ENCODE measurements at places on chromosomes 5 and 9.

GRCh38 chr9:123926941-123927340 lies 3.0 kb downstream of the DENND1A start:
- DNase-seq: no peak

DNA sequence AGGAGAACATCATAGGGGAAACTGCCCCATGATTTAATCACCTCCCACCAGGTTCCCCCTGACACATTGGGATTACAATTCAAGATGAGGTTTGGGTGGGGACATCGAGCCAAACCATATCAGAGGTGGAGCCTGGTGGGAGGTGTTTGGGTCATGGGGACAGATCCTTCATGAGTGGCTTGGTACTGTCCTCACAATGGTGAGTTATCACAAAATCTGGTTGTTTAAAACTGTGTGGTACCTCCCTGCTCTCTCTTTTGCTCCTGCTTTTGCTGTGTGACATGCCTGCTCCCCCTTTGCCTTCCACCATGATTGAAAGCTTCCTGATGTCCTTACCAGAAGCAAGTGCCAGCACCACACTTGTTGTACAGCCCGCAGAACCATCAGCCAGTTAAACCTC lies 16.2 kb upstream of the ZFR start:
- no peak for DNase-seq

GRCh38 chr9:121075251-121076036 lies 689 bp downstream of the CNTRL start:
- no peak for DNase-seq

- DNase-seq: no peak
Measured at GRCh38 chr5:138900281-138900965, 25.3 kb upstream of the LRRTM2 start.

- DNase-seq: no peak
Measured at GRCh38 chr9:87497080-87497603, 525 bp upstream of the DAPK1 start.

DNA sequence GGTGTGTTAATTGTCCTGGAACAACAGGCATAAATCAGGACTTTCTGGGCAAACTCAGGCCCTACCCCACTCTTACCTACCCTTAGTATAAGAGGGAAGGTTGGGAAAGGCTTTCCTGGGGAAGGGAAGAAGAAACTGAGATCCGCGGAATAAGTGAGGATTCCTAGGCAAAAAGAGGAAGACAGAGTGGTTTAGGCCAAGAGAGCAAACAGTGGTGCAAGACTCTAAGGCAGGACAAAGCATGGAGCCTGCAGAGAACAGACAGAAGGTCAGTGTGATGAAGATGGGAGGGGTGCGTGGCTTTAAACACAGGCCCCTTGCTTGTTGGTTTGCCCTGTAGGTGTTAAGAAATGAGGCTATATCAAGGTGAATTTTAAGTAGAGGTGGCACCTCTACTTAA lies 69.4 kb downstream of the TMC1 start:
- no peak for DNase-seq

- no peak for DNase-seq
Measured at GRCh38 chr9:115213818-115214334, 95.9 kb upstream of the TNC start.
